Lung (tissue), 17 donors: ENCODE measurements at places on chromosomes 4 and X. TPM values are rescaled to one million over a fixed set of nuclear protein-coding genes. Genes with fewer than 3 reads are reported as not detected.

KLHL34 gene
- 0.06 TPM for total RNA-seq

PPP2R2C gene
- 0.57 TPM for total RNA-seq

MXRA5 gene
- 17.0 TPM for total RNA-seq

- DNase-seq = no peak
- H3K27me3 ChIP-seq = no peaks in the 10 kb centered on the region
- H3K36me3 ChIP-seq = no peaks in the 10 kb centered on the region
These were observed 151.6 kb downstream of the SLIT2 start for GRCh38 chr4:20403290-20403689.

DNA sequence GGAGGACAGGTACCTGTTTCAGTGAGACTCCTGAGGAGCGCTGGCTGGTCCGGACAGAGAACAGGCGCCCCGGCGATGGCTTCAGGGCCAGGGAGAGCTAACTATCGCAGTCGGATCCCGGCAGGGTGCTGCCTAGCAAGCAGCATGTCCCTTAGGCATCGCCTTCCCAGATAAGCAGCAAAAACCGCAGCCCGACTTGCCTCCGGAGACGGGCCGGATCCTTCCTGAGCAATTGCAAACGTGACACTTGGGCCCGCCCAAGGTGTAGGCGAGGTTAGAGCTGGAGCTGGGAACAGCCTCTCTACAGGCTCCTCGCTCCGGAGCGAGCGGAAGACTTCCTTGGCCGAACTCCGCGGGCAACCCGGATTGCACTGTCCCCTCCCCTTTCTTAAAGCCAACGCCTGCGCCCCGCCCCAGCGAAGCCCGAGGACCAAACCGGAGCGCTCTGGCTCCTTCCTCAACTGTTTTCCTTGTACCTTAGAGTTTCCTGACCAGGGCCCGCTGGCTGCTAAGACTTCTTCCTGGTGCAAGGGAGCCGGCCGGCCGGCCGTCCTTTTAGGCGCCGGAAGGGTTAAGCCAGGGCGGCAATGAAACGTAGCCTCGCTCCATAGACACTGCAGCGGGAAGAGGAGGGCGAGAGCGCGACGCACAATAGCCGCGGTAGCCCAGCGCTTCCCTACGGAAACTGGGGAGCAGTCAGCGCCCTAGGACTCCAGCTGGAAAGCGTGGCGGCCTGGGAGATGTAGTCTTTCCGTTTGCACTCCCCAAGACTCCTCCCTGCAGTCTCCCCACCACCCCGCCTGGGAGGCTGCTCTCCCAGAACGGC lies at the start of gene OPHN1:
Gene OPHN1 (minus strand): TSS at position 341 of the 826 bp plus-strand sequence. CDS start 475 bp downstream, outside the sequence.
- H3K36me3 ChIP-seq = no peaks in the 10 kb centered on the region
- peaks cover 2% of the 10 kb centered on the region for H3K4me1 ChIP-seq
- DNase-seq = peak; percentile 87
- H3K4me3 ChIP-seq = peak within 1 kb of the TSS; percentile 56

DNA sequence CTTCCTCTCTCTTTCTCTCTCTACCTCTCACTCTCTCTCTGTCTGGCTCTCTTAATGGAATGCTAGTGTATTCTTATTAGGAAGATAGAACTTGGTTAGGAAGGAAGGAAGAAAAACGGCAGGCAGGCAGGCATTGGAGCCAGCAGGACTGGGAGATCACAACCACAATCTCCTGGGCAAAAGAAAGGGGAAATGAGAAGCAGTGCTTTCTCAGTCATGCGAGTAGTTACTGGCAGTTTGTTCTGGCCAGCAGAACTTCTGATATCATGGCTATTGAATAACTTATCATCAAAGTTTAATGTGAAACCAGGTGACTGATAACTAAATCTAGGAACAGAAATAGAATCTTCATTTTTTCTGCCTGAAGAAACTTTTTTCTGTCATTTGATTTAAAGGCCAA lies 60.9 kb upstream of the PAGE1 start:
- peaks cover 3% of the 10 kb centered on the region for H3K4me1 ChIP-seq
- no peaks in the 10 kb centered on the region for H3K27me3 ChIP-seq
- no peak overlapping the region for H3K4me3 ChIP-seq
- no peak overlapping the region for H3K27ac ChIP-seq

DNA sequence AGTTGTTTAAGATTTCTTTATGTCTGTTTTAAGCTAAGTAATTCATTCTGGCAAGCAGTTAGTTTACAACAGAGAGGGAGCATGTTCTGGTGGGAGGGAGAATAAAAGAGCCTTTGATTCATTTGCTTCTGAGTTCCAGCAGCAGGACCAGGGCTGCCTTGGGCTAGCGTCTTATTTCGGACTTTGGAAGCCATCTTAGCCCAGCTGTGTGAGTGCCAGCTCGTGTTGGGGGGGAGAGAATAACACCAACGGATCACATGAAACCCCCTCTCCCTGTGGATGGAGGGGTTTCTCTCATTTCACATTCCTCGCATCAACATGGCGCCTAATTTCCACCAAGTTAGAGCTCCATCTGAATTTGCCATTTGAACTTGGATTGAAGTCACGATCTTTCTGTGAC lies 7.4 kb downstream of the GAB1 start:
- H3K27me3 ChIP-seq = no peaks in the 10 kb centered on the region
- no peaks in the 10 kb centered on the region for H3K36me3 ChIP-seq
- no peak overlapping the region for H3K4me3 ChIP-seq
- H3K4me1 ChIP-seq = peaks cover 63% of the 10 kb centered on the region

DNA sequence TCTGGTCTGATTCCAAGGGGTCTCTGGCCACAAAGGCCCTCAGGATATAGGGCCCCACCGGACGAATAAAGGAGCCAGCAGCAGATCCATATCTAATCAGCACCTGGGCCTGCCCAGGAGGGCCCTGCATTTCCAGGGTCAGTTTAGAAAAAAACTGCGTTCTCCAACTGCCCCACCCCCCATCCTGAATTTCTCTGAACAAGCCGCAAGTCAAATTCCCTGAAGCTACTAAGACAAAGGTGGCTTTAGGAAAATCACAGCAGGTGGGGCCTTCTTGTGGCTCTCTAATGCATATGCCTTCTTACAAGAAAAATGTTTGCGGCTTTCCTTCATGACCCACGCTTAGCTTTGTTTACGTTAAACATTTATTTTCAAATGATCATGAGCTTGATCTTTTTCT lies 76.6 kb downstream of the MBNL3 start:
- H3K36me3 ChIP-seq = no peaks in the 10 kb centered on the region
- H3K4me1 ChIP-seq = no peaks in the 10 kb centered on the region
- no peaks in the 10 kb centered on the region for H3K27me3 ChIP-seq
- H3K27ac ChIP-seq = no peak overlapping the region
- DNase-seq = no peak
